ENCODE measurements at places on chromosomes 2 and 18.
A peak's percentile ranks its signal among the peaks of the same experiment; 100 is the strongest.

DNA sequence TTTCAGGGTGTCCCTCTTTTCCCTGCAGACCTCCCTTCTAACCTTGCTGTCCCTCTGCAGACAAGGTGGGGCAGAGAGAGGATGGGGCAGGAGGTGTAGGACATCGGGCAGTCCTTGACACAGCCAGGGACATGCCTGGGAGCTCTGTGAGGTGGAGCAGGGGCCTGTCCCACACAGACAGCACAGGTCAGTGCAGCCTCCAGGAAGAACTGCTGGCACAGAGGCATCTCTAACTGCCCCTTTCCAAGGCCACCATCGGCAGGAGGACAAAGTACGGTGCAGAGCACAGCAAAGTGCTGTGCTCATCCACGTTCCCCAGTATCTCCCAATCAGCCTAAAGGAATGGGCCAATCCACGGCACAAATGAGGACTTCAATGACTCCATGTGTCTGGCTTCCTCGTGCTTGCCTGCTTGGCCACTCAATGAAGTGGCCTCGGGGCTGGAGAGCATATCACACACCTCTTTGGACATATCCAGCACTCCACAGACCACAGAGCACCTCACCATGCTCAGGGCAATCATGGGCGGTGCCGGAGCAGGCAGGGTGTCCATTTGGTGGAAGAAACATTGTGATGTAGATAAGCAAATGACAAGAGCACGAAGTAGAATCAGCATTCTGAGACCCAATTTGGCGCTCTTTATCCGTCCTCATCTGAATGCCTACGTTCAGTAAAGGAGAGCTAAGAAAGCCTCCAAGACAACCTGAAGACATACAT lies 11.9 kb downstream of the CHST10 start:
- no peak for DNase-seq

DNA sequence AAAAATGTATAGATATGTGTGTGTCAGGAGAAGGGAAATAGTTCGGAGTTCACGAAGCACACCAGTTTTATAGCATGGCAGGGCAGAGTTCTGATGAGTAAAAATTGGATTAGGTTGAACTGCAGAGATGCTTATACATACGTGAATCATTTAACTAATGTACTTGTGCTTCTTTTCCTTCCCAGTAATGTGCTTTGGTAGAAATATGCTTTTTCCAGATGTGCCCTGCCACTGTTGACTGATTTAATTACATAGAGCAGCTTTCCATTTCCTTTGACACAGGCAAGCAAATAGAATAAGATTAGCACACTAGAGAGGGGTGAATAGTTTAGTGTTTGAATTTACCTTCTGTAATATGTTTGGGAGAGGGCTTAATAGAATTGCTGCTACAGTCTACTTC lies 28.9 kb upstream of the ARMC9 start:
- DNase-seq: no peak

- no peak for DNase-seq
Measured at GRCh38 chr18:69586537-69586936, 185.8 kb downstream of the DOK6 start.

DNA sequence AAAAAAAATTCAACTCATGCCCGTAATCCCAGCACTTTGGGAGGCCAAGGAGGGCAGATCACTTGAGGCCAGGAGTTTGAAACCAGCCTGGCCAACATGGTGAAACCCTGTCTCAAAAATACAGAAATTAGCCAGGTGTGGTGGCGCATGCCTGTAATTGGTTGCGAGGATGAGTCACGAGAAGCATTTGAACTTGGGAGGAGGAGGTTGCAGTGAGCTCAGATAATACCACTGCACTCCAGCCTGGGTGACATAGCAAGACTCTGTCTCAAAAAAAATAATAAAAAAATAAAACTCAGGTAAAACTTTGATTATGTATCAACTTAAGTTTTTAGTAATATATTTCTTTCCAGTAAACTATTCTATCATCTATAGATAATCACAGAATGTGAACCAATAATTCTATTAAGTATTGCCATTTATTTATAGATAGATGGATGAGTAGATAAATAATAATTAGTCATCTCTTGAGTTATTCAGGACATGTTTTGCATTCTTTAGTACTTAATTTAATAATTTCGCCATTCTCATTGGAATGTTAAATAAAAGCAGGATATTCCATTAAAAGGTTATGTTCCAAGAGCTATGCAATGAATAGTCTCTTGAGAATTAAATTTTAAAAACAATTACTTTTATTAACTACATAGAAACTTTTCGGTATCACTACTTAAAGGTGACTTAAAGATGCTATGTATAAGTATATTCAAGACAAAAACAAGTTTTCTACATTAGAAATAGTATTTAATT lies 48.7 kb downstream of the WDPCP start:
- DNase-seq: no peak

DNA sequence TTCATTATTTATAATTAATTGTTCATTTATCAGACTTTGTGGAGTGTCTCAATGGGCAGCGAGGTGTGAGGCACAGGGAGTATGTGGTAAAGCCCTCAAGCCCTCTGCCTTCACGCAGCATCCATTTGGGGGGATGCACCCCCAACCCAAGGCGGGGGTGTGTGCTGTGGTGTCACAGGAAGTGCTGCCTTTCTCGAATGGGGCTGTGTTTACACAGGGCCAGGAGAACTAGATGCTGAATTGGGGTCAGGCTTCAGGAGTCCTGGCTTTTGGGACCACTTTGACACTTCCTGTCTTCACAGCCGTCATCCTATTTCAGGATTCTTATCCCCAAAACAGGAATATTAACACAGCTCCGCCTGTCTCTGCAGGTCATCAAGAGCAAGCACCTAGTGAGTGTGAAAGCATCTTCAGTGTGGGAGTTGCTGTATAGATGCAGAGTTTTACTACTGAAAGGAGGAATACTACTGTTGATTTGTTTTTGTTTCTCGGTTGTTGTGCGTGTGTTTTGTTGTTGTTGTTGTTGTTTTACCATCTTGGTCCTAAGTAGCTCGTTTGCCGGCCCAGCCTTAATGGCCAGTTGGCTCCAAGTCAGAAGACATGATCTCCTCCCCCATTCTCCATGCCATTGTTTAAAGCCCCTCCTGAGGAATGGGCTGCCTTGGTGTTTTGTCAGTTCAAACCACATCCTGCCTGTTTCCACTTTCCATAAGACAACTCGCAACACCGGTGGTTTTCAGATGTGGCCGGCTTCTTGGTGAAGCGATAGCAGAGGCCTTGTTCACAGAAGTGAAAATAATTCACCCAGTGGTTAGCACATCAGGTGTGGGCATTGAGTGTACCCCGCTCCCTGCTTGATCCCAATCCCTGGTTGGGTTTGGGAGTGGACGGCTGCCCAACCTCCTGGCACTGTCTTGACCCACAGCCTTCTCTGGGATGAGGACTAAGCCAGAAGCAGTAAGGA lies 221.3 kb downstream of the BCL2 start:
- DNase-seq: peak; percentile 66

DNA sequence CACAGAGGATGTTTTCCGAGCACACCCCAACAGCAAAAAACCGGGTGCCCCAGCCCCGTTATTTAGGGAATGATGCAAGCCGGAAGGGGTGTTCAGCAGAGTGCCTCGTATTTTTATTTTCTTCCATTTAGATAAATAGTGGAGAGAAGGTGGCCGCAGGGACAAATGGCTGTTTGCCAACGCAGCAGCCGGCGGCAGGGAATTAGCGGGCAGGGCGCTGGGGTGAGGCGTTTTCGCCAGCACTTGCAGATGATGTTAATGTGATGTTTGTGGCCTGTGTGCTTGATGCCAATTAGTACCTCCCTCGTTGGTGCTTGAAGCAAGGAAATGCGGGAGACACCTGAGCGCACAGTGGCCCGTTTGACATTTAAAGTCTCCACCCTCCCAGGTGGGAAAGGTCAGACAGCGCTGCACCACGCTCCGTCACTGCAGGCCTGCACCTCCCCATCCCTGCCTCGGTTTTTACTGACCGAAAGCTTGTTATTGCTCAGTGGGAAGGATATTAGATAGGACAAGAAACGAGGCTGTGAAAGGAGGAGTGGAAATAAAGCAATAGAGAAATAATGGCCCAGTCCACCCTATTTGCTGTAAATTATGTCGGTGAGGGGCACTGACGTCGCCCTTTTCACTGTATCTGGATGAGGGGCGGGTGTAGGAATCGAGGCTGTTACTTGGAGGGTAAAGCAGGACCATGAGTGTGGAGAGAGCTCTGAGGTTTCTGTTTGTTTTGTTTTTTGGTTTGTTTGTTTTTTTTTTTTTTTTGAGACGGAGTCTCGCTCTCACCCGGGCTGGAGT lies 39.1 kb downstream of the NFATC1 start:
- no peak for DNase-seq

GRCh38 chr2:199163613-199164458 lies 293.9 kb downstream of the SATB2 start:
- no peak for DNase-seq

GRCh38 chr2:238339395-238339780 lies 19.1 kb downstream of the TRAF3IP1 start:
- DNase-seq: no peak

GRCh38 chr2:9846554-9846953 lies 3.3 kb downstream of the TAF1B start:
- DNase-seq: no peak

DNA sequence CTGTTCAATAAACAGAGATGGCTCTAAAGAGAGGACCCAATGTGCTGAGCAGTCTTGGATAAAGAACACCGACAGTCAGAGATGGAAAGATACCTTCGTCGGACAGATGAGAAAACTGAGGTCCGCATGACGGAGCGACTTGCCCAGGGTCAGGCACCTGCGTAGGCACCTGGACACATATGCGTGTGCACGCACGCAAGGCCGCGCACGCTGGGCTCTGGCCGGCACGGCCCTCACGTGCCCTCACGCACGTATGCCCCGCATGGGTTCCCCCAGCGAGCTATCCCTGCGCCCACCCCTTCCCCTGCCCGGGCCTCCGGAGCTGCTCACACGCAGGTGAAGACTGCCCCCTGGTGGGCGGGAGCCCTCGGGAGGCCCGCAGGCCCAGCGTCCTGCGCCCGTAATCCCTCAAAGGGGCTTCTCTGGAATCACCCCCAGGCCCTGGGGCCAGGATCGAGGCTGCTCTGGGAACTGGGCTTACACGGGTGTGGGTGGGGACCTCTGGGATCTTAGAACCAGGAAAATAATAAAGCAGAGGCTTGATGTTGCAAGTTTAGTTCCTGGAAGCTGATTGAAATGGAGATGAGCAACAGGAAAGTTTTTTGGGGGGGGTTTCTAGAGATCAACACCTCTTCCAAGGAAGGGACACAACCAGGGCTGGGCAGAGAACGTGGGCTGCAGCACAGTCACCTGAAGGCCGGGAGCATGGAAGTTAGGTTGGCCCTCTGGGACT lies 246.3 kb downstream of the TNS1 start:
- DNase-seq: peak; percentile 87

GRCh38 chr2:236579048-236579745 lies 9.6 kb downstream of the ACKR3 start:
- DNase-seq: no peak

GRCh38 chr2:170409164-170409535 lies 231.2 kb downstream of the MYO3B start:
- peak; percentile 88 for DNase-seq

DNA sequence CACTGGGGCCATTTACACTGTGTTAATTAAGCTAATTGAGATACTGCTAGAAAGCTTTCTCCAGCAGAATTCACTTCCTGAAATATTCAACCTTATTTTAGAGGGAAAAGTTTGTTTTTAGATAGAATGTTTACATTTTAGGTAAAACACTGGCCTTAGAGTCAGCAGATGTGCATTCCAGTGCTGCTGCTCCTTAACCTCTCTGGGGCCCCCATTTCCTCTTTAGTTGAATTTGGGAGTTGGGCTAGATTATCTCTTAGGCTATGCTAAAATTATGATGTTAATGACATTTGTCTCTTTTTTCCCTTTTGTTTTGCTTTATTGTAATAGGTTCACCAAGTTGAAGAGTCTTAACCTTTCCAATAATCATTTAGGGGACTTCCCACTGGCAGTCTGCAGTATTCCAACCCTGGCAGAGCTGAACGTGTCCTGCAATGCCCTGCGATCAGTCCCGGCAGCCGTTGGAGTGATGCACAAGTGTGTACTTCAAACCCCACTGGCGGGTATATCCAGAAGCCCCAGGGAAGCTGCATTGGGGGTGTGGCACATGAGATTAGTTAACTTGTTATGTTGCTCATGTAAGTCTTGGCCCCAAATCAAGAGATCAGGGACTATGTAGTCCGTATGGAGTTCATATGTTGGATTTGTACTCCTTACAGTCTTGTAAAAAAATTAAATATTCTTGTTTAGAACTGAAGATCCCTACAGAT lies 179.5 kb downstream of the PHLPP1 start:
- DNase-seq: no peak
